ENCODE measurements at places on chromosomes 3 and 15. TPM values are rescaled to one million over a fixed set of nuclear protein-coding genes. Genes with fewer than 3 reads are reported as not detected.

DNA sequence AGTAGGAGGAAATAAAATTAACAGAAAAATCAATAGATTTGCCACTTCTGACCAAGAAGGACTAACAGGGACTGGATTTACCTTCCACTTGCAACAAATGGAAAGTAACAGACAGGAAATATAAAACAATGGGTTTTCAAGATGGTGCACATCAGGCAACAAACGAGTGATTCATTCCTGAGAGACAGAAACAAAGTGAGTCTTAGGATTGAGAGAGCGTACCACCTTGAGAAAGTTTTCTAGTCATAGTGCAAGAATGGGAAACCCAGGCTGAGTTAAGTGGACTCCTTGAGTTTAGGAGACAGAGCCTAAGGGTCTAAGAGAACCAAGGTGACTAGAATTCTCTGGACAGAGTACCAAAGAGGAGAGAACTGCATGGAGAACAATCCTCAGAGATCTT, 101.7 kb downstream of the PPP2R3A start:
- no peak overlapping the region for H3K27ac ChIP-seq
- no peaks in the 10 kb centered on the region for H3K4me1 ChIP-seq
- no peak overlapping the region for H3K4me3 ChIP-seq
- no peaks in the 10 kb centered on the region for H3K27me3 ChIP-seq
- no peaks in the 10 kb centered on the region for H3K36me3 ChIP-seq

GRCh38 chr15:96818861-96819260, 488.4 kb downstream of the NR2F2 start:
- no peaks in the 10 kb centered on the region for H3K4me1 ChIP-seq
- no peaks in the 10 kb centered on the region for H3K27me3 ChIP-seq
- no peak for DNase-seq
- no peak overlapping the region for H3K27ac ChIP-seq

Gene IMPG2
- polyA plus RNA-seq: 0.03 TPM

Gene DUOX1
- polyA plus RNA-seq: 1.4 TPM

Gene FSD2
- polyA plus RNA-seq: 0.02 TPM

DNA sequence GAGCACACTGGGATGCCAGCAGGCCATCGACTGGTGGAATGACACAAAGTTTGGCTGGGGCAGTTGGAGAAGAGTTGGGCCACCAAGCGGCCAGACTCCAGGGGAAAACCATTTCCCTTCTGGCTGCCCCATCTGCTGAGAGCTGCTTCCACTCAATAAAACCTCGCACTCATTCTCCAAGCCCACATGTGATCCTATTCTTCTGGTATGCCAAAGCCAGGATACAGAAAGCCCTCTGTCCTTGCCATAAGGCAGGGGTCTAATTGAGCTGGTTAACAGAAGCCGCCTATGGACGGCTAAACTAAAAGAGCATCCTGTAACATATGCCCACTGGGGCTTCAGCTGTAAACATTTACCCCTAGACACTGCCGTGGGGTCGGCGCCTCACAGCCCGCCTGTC, 55.1 kb downstream of the NKIRAS1 start:
- H3K4me1 ChIP-seq: peaks cover 10% of the 10 kb centered on the region
- H3K27me3 ChIP-seq: no peaks in the 10 kb centered on the region
- H3K4me3 ChIP-seq: no peak overlapping the region
- no peak for DNase-seq
- H3K27ac ChIP-seq: no peak overlapping the region

- H3K4me1 ChIP-seq: peaks cover 10% of the 10 kb centered on the region
- H3K36me3 ChIP-seq: peaks cover 100% of the 10 kb centered on the region
- no peaks in the 10 kb centered on the region for H3K27me3 ChIP-seq
- DNase-seq: no peak
These were observed 5.7 kb downstream of the DPPA4 start for GRCh38 chr3:109331692-109332091.

- H3K36me3 ChIP-seq: no peaks in the 10 kb centered on the region
- DNase-seq: no peak
- H3K27me3 ChIP-seq: no peaks in the 10 kb centered on the region
- no peak overlapping the region for H3K4me3 ChIP-seq
- H3K4me1 ChIP-seq: no peaks in the 10 kb centered on the region
These were observed 148.0 kb downstream of the DIPK2A start for GRCh38 chr3:144119633-144120032.

Gene SIDT1
- 0.06 TPM for polyA plus RNA-seq
